DMS79 treated with DMSO at 0.1 percent for 48 hours (cell line): ENCODE measurements at places on chromosomes 13 and 19.

GRCh38 chr13:31045286-31046081 lies 113.0 kb downstream of the TEX26 start:
- DNase-seq, result peak; percentile 45

- DNase-seq, result peak; percentile 72
Observed at GRCh38 chr19:10259162-10259905, 7.3 kb downstream of the MRPL4 start.

- no peak for DNase-seq
Observed at GRCh38 chr13:46575301-46575771, 22.4 kb downstream of the LRCH1 start.

- DNase-seq, result no peak
Observed at GRCh38 chr13:73778242-73778864, 355.9 kb downstream of the KLF12 start.

- no peak for DNase-seq
Observed at GRCh38 chr19:53147645-53148044, 11.2 kb downstream of the ZNF347 start.
